Cardiac fibroblast (primary cell): ENCODE measurements at places on chromosomes 11 and 22.

GRCh38 chr11:116532066-116532465 lies 240.7 kb downstream of the BUD13 start:
- DNase-seq: no peak

- no peak for DNase-seq
These were observed 123.8 kb upstream of the FGF3 start for GRCh38 chr11:69943066-69943465.

- DNase-seq: no peak
These were observed 199.5 kb upstream of the B3GAT1 start for GRCh38 chr11:134611537-134611936.

DNA sequence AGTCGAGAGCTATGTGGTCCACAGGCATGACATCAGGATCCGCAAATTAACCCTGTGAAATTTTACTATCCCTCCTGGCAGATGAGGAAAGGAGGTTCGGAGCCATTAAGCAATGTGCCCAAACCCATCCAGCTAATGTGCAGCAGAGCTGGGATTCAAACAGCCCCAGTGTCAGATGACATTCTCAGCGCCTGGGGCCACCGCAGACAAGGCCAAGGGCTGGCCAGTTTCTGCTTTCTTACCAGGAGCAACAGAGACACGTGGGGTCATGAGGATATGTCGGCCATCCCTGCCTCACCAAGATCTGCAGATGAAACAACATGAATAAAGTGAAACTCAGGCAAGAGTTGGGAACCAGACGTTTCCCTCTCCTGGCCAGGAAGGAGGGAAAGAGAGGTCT lies 110.2 kb downstream of the TENM4 start:
- DNase-seq: no peak

DNA sequence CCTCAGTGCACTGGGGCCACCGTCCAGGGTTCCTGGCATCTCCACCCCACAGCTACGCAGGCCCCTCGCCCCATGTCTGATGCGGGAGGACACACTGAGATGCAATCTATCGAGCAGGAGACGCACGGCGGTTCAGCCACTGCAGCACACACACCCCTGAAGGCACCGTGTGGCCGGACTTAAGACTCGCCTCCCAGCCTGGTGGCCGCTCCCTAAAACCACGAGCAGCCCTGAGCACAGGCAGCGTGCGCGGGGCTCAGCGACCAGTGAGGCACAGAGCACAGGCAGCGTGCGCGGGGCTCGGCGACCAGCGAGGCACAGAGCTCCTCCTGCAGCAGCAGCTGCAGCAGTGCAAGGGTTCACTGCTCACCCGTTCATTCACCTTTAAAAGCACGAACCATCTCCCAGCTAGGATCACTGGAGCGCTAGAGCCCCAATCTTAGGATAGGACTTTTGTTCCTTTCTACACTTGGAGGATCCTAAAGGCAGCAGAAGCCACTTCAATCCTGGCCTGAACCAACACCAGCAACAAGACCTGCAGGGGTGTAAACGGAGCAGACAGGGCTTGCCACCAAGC lies 31.4 kb downstream of the TOLLIP start:
- no peak for DNase-seq

GRCh38 chr11:72443016-72443415 lies 8.7 kb upstream of the CLPB start:
- DNase-seq: peak; percentile 47

- no peak for DNase-seq
These were observed 1.4 kb downstream of the RCE1 start for GRCh38 chr11:66844496-66845142.

GRCh38 chr11:26806219-26806618 lies 84.4 kb upstream of the SLC5A12 start:
- peak; percentile 10 for DNase-seq

DNA sequence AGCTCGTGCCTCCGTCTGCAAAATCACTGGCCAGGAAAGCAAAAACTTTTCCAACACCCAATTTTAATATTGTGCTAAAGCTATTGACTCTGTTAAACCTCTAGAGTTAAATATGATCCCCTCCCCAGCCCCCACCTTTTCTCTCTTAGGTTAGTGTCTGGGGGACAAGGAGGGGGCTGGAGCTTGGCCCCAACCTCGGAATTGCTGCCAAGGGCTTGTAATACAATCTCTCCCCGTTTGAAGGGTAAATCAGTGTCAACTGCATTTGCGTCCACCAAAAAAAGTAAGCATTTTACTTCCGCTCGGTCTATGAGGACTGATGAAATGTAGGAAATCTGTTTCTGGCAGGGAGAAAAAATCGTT lies at the start of gene GAS2:
TSS of gene GAS2 (plus strand) at position 287 of the 363 bp plus-strand sequence. CDS start 8,259 bp downstream, outside the sequence.
- no peak for DNase-seq

GRCh38 chr11:124098141-124098540 lies 17.1 kb upstream of the VWA5A start:
- DNase-seq: no peak

GRCh38 chr22:21965762-21966288 lies 13.2 kb upstream of the PPM1F start:
- DNase-seq: no peak

- no peak for DNase-seq
These were observed 6.5 kb downstream of the ASCL2 start for GRCh38 chr11:2263724-2264360.

DNA sequence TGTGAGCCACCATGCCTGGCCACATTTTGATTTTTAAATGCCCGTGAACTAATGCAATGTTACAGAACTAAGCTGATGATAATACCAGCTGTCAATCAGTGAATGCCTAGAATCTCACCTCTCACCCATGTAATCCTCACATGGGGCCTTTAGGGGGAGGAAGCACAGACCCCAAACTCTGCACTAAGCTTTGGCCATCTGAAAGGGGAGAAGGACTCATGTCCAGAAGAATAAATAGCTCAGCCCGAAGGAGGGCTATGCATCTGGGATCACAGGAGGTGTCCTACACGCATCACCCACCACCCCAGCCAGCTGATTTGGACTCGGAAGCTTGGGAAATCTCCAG lies 36.0 kb upstream of the YPEL1 start:
- no peak for DNase-seq

- no peak for DNase-seq
These were observed 5.1 kb upstream of the BAIAP2L2 start for GRCh38 chr22:38115423-38116205.

DNA sequence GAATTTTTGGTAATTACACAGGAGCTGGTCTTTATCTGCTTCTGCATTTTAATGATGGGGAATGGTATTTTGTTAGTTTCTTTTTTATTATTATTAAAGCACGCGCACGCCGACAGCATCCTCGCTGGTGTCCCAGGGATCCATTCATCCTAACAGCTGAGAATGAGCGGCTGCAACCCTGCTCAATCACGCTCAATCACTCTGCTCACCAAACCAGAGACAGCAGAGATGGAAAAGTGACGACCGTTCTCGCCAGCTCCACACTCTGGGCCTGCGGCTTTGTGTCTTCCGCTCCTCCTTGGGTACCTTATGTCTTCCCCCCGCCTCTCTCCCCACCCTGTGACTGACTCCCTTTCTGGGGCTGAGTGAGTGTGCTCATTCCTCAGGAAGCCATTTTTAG lies 84.5 kb downstream of the DSCAML1 start:
- DNase-seq: no peak

DNA sequence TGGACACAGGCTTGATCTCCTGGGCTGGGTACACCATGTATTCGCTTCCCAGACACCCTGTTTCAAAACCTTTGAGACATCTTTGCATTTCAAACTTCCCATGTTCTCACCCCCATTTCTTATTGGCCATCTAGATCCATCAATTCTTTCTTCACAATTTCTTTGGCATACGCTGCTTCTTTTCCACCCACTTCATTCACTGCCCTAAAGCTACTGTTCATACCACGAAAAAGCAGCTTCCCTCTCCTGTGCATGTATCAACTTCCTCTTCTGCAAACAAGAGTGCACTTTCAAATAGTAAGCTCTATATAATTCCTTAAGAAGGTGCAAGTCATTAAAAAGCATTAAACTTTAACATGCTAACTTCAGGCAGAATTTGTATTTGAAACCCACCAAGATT lies 21.4 kb downstream of the UVRAG start:
- DNase-seq: no peak

GRCh38 chr11:72083414-72083813 lies 2.8 kb downstream of the LRRC51 start:
- no peak for DNase-seq

DNA sequence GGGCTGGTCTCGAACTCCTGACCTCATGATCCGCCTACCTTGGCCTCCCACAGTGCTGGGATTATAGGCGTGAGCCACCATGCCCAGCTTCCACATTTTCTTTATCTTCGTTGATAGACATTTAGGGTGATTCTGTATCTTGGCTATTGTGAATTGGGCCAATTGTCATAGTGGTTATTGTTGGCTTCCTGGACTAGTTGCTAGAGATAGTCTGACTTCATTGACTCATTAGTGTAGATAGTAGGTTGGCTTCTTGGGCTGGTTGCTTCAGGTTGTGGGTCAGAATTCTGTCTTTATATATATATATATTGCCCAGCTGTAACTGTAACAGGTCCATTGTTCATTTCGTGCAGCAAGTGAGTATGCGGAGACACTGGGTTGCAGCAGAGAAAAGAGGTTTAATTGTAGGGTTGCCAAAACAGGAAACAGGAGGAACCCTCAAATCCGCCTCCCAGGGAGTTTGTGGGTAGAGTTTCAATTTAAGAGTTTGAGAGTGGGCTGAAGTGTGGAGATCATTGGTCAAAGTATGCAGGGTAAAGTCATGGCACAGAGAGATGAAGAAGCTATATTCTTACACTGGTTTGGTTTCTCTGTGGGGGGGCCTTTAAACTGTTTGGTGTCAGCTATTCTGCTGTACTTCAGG lies 22.0 kb downstream of the ATG13 start:
- DNase-seq: no peak

- no peak for DNase-seq
These were observed 95.6 kb downstream of the RASSF10 start for GRCh38 chr11:13104619-13105236.

DNA sequence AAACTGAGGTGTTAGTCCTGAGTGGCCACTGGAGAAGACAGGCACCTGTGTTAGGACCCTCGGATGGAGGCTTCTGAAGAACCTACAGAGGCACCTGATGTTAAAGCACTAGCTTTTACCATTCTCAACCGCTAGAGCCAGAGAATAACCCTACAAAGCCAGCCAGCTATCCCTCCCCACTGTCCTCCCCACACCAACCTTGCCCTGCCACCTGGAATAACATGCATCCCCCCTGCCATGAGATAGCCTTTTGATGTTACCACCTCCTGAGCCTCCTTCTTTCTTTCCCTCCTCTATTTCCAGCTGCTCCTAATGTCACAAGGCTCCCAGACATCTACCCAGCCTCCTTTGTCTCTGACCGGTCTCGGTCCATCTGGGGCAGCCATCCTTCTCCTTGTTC lies 28.1 kb downstream of the COMMD9 start:
- no peak for DNase-seq

DNA sequence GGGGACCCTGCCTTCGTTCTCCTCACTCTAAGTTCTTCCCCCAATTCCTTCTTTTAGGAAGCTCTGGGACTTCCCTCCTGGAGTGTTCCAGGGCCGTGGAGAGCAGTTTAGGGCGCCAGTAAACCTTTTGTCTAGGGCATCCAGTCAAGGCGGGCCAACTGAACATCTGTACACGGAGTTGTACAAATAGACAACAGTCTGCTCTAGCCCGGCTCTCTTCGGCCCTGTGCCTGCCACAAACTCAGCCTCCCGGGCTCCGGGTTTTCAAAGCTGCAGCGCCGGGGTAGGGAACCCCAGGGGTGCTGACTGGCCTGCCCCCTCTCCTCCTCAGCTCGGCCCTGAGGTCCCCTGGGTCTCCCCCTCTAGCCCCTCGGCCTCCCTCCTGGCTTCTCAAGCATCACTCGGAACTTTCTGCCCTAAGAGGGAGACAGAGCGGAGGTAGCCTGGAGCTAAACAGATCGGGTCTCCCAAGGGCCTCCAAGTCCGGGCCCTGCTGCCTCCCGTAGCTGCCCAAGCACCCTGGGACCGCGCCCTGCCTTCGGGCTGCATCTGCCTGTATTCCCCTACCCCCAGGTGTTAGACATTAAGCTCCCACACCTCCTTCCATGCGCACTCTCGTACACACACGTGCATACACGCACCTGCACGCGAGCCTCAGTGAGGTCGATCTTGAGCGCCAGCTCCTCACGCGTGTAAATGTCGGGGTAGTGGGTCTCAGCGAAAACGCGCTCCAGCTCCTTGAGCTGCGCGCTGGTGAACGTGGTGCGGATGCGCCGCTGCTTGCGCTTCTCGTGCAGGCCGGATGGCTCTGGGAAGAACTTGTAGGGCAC lies 3.3 kb downstream of the PHOX2A start:
- DNase-seq: peak; percentile 24

GRCh38 chr11:7143908-7144307 lies 55.1 kb downstream of the RBMXL2 start:
- DNase-seq: peak; percentile 54

DNA sequence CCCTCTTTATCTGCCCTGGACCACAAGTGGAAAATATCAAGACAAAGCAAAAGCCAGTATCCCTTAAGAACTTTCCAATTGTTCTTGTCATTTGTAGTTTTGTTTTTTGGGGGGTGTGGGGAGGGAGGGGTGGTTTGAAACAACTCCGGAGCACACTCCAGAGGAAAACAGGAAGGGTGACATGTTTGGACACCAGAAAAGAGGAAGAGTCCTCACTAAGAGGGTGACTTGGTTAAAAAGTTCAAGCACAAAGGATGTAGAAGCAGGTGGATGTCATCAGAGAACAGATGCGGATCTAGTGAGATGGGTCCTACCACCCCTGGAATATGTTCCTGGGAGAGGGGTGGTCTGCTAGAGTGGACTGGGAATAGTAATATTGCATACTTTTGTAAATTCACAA lies 25.8 kb downstream of the ADAMTS8 start:
- DNase-seq: no peak

DNA sequence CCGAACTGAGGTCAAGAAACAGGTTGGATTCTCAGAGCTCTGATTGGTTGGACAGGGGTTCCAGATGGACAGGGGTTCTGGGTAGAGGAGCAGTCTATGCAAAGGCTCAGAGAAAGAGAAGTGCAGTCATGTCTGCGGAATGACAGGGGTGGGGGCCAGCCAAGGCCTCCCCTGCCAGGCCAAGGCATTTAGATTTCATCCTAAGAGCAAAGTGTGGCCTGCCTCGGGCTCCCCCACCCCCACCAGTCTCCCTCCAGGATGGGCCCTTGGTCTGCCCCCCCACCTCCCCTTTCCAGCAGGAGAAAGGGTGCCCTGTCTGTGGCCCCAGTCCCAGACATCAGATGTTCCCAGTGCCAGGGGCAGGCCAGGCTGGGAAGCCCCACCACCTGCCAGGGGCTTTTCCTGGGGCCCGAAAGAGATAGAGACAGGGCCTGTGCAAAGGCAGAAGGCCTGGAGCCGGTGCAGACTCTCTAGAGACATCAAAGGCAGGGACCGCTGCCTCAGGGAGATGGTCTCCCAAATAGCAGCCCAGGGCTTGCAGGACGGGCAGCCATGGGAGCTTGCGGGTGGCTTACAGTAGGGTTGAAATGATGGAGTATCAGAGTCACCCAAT lies 9.4 kb downstream of the SUSD2 start:
- no peak for DNase-seq

GRCh38 chr11:3861683-3862082 lies 6.2 kb downstream of the STIM1 start:
- peak; percentile 65 for DNase-seq

- DNase-seq: no peak
These were observed 225.8 kb upstream of the NCAM1 start for GRCh38 chr11:112735470-112735869.

GRCh38 chr11:124882339-124883071 lies 15.2 kb downstream of the ROBO4 start:
- DNase-seq: peak; percentile 44
